ENCODE measurements at places on chromosomes 7 and 10.

DNA sequence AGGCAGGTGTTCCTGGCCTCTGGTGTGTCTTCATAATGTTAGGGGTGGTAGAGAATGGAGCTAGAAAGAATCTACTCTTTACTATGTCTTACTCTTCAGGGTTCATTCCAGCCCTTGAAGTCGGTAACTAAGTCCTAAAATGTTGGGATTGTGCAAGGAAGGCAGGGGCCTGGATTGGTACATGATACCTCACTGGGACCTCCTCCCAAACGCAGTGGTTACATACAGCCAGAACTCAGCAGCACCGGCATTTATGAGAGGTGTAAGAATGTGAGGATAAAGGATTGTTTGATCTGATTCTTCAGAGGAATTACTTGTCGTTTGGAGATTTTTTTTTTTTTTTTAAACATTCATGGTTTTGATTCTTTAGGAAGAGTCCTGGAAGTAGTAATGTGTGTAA lies 6.9 kb downstream of the COMTD1 start:
- DNase-seq, result no peak

DNA sequence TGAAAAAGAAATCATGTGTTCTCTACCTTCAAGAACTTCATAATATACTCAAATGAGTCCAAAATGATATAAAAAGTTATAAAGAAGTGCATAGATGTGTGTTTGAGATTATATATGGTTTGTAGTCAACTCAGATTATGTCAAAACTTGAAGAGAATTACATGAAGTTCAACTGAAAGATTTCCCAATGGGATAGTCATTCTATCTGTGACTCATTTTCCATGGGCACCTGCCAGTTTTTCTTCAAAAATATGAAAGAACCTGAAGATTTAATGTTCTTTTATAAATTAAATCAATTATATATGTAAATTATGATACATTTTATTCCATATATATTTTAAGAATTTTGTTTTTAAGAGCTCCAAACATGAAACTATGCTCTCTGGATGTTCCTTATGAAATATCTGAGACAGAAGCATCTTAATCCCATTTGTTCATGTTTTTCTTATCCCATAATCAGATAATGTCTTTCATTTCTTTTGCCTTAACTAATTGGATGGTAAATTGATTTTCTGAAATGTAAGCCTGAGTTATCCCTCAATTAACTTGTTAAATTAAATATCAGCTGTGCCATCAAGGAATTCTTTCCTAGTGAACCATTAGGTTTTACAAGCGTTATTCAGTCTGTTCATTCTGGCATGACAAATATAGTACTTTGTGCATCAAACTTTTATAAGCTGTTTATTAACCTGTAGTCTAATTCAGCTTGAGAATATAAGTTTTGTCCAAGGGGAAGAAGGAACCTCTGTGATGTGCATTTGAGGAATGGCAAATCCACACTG lies 387.1 kb downstream of the IPMK start:
- no peak for DNase-seq

DNA sequence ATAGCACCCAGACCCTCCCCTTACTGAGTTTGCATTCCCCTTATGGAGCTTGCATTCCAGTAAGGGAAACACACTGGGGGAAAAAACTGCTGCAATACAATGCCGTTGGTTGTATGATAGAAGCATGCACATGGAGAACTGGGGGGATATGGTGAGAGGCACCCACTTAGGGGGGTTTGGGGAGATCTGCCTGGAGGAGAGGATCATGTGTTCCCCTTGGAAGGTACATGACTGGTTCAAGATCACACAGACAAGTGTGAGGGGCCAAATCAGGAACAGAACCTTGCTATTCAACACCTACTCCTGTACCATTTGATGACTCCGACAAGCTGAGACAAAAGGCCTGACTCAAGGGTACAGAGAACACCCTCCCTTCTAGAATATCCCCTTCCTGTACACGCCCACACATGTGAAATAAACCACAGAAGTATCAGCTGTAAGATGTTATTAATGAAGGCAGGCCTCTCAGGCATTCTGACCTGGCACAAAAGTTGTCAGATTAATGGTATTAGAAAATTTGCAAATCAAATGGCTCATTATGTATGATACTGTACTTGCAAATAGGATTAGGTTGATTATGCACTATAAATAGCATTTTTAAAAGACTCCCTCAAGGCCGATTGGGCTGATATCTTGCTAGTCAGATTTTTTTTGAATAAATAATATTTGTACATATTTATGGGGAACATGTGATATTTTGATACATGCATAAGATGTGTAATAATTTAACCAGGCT lies 122.2 kb downstream of the NPY start:
- no peak for DNase-seq

GRCh38 chr10:121741248-121741792 lies 143.1 kb upstream of the FGFR2 start:
- no peak for DNase-seq
